ENCODE measurements at places on chromosomes 4 and X. TPM values are rescaled to one million over a fixed set of nuclear protein-coding genes. Genes with fewer than 3 reads are reported as not detected.

GRCh38 chrX:120795301-120795700, 80.4 kb downstream of the CT47B1 start:
- peaks cover 22% of the 10 kb centered on the region for H3K4me1 ChIP-seq
- no peak for DNase-seq
- no peak overlapping the region for H3K4me3 ChIP-seq
- no peak overlapping the region for H3K27ac ChIP-seq
- no peaks in the 10 kb centered on the region for H3K36me3 ChIP-seq

NHSL2 gene
- total RNA-seq, result 8.1 TPM

DNA sequence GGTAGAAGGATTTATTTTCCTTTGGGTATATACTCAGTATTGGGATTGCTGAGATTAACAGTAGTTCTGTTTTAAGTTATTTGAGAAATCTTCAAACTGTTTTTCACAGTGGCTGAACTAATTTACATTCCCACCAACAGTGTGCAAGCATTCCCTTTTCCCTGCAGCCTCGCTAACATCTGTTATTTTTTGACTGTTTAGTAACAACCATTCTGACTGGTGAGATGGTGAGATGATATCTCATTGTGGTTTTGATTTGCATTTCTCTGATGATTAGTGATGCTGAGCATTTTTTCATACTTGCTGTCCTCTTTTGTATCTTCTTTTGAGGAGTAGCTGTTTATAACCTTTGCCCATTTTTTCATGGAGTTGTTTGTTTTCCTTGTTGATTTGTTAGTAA, 457.8 kb downstream of the TRAM1L1 start:
- H3K36me3 ChIP-seq, result no peaks in the 10 kb centered on the region
- no peak for DNase-seq
- no peak overlapping the region for H3K4me3 ChIP-seq
- H3K4me1 ChIP-seq, result no peaks in the 10 kb centered on the region

DNA sequence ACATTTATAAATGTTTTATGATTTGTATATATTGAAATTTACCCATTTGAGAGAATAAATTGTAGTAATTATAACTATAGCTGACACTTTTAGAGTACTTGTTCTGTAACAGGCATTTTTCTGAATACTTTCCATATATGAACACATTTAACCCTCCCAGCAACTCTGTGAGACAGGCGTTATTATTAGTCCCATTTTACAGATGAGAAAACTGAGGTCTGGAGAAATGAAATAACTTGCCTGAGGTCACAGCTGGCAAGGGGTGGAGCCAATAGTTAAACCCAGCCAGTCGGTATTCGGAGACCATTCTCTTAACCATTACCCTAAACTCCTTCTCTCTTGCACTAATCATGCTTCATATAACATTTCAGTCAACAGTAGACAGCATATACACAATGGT, 72.5 kb downstream of the LIMCH1 start:
- H3K4me3 ChIP-seq, result no peak overlapping the region
- H3K27me3 ChIP-seq, result no peaks in the 10 kb centered on the region
- no peak overlapping the region for H3K27ac ChIP-seq
- no peak for DNase-seq
- no peaks in the 10 kb centered on the region for H3K36me3 ChIP-seq

DNA sequence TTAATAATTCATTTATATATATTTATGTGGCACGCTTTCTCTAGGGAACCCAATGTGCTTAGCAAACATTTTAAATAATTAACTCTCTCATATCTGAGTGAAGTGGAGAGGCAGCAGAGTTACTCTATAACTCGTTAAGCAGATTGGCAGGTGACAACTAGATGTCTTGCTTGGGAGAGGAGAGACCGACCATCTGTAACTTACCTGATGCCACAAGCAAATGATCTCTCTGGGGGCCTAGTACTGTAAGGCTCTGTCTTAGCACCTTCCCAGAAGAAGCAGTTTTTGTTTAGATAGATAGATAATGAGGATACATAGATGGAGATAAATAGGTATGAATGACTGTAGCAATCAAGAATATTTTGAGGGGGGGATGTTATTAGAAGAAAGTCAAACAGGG, 11.9 kb upstream of the SEL1L3 start:
- DNase-seq, result no peak
- no peak overlapping the region for H3K4me3 ChIP-seq
- no peaks in the 10 kb centered on the region for H3K27me3 ChIP-seq
- H3K4me1 ChIP-seq, result no peaks in the 10 kb centered on the region

- H3K27me3 ChIP-seq, result no peaks in the 10 kb centered on the region
- H3K27ac ChIP-seq, result peak overlapping the region; percentile 99
- no peaks in the 10 kb centered on the region for H3K36me3 ChIP-seq
- no peak for DNase-seq
Observed at GRCh38 chr4:184475096-184475461, 729 bp upstream of the IRF2 start.

CENPU gene
- total RNA-seq, result 2.1 TPM

RNF128 gene
- total RNA-seq, result not detected

HTRA3 gene
- total RNA-seq, result not detected

DNA sequence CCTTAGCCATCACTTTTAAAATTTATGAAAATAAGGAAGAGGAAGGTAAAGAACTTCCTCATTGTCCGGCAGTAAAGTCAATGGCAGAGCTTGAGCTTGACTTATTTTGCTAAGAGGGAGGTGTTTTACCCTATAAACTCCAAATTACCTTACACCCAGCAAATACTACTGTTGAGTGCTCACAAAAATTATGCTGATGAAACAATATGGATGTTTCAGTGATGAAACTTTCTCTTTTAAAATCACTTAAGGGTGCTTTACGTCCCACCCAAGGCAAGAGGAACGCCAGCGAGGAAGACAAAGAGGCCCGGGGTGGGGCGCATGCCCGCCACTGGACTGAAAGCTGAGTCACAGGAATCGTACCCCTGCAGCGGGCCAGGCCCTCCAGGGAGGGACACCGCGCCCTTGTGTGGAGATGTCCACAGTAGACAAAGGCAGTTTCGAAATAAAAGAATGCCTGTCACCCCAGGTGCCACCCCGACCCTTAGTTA, 560 bp upstream of the TMSB4X start:
- peaks cover 27% of the 10 kb centered on the region for H3K4me1 ChIP-seq
- peak overlapping the region; percentile 84 for H3K27ac ChIP-seq
- H3K4me3 ChIP-seq, result peak overlapping the region; percentile 84
- H3K36me3 ChIP-seq, result peaks cover 9% of the 10 kb centered on the region
- no peaks in the 10 kb centered on the region for H3K27me3 ChIP-seq

- H3K27me3 ChIP-seq, result no peaks in the 10 kb centered on the region
- no peaks in the 10 kb centered on the region for H3K4me1 ChIP-seq
- H3K4me3 ChIP-seq, result no peak overlapping the region
- no peaks in the 10 kb centered on the region for H3K36me3 ChIP-seq
- DNase-seq, result no peak
Observed at GRCh38 chr4:148716431-148717052, 274.3 kb upstream of the NR3C2 start.

DNA sequence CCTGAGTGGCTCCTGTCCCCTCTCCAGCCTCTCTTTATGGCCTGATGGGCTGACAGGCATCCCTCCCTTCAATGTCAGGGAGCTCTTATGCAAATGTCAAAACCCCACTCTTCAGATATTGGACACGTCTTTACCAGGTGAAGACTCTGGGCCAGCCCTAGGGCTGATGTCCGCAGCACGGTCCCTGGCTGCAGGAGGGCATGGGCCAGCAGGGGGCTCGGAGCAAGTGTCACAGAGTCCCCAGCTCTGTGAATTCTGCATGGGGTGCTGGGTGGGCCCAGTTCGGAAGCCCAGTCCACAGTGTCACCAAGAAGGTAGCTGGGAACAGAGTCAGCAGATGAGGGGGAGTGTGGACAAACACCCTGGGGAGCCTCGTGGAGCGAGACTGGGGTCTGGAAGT, 39.6 kb upstream of the PSAPL1 start:
- no peak for DNase-seq
- H3K4me1 ChIP-seq, result no peaks in the 10 kb centered on the region
- H3K4me3 ChIP-seq, result no peak overlapping the region
- H3K36me3 ChIP-seq, result no peaks in the 10 kb centered on the region
- no peak overlapping the region for H3K27ac ChIP-seq

- no peaks in the 10 kb centered on the region for H3K4me1 ChIP-seq
- no peak overlapping the region for H3K4me3 ChIP-seq
- H3K27me3 ChIP-seq, result no peaks in the 10 kb centered on the region
- H3K36me3 ChIP-seq, result no peaks in the 10 kb centered on the region
- no peak overlapping the region for H3K27ac ChIP-seq
- no peak for DNase-seq
Observed at GRCh38 chrX:2517055-2517454, 16.3 kb upstream of the DHRSX start.

Measured in CD4-positive, alpha-beta memory T cell (primary cell).